ENCODE measurements at places on chromosomes 5 and 9.

- no peak for DNase-seq
These were observed 123.9 kb downstream of the SEC61B start for GRCh38 chr9:99345942-99346341.

DNA sequence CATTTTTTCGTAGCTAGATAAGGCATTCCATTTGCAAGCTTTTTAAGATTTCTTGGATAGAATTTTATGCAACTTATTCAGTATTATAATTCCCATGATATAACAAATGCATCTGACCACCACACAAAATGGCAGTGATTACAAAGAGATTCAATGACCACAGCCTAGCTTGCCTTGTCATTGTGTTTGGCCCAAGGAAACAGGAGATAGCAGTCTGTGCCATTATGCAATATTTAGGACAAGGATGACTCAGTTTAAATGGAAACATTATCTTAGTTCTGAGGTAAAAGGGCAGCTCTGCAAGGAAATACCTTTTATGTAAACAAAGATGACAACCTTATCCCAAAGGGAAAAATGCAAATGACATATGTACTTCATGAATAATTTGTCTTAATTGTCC, 89.8 kb downstream of the NUDT12 start:
- no peak for DNase-seq

DNA sequence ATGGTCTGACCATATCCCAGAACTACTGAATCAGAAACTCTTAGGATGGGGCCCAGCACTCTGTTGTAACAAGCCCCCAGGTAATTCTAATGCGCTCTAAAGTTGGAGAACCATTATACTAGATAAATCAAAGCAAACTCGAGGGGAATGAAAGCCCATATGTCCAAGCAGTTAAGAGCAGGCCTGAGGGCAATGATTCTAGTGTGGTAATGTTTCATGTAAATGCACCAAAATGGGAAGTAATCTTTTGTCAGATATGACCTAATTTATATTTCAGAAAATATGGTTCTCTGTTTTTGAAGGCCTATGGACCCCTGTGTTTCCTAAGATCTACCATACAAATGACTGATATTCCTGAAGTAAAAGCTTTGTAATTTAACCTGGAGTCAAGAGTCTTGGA, 108.0 kb upstream of the PTGER4 start:
- DNase-seq, result no peak

GRCh38 chr9:137136881-137137607, 1.9 kb upstream of the GRIN1 start:
- no peak for DNase-seq

DNA sequence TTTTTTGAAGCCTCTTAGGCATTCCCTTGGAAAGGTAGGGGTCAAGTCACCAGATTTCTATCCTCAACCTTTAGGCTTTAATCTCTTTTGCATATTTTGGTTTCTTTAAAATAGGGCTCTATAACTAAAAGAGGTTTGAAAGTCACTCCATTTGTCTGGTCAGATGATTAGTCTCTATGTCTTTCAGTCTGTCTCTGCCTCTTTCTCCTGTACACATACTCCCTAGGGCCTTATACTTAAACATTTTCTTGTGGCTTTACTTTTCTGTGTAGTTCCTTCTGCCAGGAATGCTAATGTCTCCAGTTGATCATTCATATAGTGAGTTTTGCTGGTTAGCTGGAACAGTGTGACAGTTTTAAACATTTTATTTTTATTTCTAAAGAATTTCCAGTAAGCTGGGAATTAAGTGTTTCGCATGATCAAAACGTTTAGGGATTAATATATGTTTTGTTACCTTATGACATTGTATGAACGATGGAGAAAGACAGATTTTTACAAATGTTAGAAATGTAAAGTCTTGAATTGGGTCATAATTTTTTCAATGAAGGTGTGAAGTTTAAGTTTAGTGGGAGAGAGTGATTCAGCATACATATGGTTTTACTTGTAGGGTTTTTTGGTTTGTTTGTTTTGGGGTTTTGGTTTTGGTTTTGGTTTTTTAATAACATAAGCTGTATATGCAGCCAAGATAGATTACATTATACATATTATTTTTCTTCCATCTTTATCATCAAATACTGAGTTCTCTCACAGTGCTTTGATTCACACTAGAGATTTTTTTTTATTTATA, 90.6 kb downstream of the ZCCHC7 start:
- DNase-seq, result no peak

- DNase-seq, result no peak
These were observed 865.0 kb downstream of the PTPRD start for GRCh38 chr9:9747787-9748186.

Measured in neuronal stem cell (in vitro differentiated cells).